GM12878 (cell line): ENCODE measurements at places on chromosomes 2 and 18. TPM values are rescaled to one million over a fixed set of nuclear protein-coding genes. Genes with fewer than 3 reads are reported as not detected.

DNA sequence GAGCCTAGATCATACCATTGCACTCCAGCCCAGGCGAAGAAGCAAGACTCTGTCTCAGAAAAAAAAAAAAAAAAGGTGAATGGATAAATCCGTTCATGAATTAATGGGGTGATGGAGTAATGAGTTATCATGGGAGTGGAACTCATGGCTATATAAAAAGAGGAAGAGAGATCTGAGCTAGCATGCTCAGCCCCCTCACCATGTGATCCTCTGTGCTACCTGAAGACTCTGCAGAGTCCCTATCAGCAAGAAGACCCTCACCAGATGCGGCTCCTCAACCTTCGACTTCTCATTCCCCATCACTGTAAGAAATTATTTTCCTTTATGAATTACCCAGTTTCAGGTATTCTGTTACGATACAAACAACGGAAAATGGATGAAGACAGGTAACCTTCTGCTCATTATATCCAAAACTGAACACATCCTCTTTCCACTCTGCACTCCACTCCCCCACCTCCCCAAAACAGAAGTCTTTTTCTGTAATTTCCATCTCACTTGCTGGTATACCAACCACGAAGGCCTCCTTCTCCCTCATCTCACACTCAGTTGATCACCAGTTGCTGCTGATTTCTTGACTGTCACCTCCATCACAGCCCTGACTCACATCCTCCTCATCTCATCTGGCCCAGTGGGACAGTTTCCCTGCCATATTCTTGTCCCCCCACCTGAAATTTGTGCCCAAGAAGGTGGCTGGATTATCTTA lies 8.8 kb downstream of the RETREG2 start:
- no peak for DNase-seq

DNA sequence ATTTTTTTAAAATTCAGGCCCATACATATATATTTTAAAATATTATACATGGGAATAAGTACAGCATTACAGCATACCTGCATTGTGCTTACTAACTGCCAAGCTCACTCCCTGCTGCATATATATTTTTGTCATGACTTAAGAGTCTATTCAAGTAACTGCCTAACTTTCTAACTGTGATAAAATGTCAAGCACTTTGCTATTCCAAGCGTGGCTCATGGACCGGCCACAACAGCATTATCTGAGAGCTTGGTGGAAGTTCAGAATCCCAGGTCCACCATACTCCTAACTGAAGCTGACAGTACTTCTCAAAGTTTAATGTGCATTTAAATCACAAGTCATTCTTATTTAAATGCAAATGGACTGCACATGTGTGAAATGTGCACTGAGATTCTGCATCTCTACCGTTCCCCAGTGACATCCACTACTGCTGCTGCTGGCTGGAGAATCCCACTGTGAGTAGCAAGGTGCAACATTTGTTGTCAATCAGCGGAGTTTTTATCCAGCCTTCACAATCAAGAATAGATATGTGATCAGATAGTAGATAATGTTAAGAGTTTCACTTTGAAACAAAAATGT lies 79.1 kb downstream of the DYM start:
- no peak for DNase-seq

GRCh38 chr2:178718988-178719387 lies 88.2 kb downstream of the TTN start:
- DNase-seq, result no peak

The CPLX4 gene
- total RNA-seq, result not detected in 2 replicates

DNA sequence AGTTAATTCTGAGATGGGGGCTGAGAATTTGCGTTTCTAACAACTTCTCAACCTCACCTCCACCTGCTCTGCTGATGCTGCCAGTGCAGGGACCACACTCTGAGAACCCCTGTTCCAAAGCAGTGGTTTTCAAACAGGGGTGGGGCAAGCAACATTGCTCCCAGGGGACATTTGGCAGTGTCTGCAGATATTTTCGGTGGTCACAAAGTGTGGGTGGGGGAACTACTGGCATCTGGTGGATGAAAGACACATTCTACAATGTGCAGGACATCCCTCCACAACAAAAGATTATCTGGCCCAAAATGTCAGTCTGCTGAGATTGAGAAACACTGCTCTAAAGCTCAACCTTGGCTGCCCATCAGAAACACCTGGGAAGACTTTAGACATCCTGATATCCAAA lies 188.7 kb upstream of the SATB2 start:
- DNase-seq, result peak; percentile 16

DNA sequence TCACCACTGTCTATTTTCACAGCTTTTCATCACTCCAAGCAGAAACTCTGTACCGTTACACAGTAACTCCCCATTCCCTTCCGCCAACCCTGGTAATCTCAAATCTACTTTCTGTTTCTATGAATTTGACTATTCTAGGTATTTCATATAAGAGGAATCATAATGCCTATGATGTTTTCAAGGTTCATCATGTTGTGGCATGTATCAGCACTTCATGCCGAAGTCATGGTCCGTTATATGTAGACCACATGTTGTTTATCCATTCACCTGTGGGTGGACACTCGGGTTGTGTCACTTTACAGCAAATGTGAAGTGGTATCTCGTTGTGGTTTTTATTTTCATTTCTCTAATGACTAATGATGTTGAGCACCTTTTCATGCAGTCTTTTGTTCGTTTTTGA lies 21.6 kb downstream of the CPSF3 start:
- DNase-seq, result no peak
